ENCODE measurements at places on chromosomes 6 and 20.

DNA sequence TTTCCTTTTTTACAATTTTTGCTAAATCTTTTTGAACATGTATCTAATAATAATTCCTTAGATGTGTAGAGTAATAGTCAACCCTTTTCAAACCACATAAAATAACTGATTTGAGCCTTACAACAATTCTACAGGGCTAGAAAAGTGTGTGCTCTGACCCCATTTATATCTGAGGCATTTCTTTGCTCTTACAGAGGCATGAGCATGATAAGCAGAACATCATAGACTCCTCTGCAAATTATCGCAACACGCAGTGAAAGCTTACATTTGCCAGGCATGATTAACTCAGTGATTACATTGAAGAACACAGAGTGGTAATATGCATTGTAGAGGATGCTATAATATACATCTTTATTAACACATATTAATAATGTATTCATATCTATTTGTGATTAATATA is 120.4 kb downstream of the SIM1 start:
- no peak for DNase-seq

GRCh38 chr6:170444056-170444591 is 109.0 kb downstream of the PSMB1 start:
- DNase-seq = no peak

DNA sequence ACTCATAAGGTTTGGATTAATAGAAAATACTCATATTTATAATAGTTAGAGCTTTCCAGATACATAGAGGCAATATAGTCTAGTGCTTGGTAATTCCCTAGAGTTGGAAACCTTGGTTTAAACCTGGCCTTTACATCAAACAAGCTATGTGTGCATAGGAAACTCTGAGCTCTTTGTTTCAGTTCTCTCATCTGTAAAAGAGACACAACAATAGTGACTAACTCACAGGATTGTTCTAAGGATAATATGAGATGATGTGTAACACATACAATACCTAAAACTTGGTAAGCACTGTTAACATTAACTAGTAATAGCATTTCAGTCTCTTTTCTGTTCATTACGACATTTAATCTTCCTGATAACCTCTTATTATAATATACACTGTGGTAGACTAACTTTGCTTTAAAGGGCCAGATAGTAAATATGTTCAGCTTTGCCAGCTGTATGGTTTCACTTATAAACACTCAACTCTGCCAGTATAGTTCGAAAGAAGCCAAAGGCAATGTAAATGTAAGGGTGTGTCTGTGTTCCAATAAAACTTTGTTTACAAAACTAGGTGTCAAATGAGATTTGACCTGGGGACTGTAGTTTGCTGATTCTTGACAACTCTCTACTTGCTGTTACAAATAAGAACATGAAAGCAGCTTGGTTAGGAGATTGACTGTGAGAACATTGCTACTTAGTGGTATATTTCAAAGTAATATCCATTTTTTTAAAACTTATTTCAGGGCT is 370.6 kb upstream of the FLRT3 start:
- no peak for DNase-seq

DNA sequence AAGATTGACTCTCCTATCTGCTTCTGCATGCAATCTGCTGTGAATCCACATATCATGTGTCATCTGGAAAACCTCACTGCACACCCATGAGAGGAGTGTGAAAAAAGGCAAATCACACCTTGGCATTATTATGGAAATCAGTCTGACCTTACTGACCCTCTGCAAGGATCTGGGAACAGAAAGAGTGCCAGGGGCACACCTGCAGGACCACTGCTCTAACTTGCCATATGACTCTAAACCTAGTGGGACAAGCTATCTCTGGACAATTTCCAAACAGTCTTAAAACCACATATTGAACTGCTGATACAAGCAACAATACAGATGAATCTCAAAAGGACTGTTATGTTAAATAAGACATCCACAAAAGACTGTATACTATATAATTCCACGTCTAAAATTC is 50.3 kb downstream of the ABHD12 start:
- no peak for DNase-seq

DNA sequence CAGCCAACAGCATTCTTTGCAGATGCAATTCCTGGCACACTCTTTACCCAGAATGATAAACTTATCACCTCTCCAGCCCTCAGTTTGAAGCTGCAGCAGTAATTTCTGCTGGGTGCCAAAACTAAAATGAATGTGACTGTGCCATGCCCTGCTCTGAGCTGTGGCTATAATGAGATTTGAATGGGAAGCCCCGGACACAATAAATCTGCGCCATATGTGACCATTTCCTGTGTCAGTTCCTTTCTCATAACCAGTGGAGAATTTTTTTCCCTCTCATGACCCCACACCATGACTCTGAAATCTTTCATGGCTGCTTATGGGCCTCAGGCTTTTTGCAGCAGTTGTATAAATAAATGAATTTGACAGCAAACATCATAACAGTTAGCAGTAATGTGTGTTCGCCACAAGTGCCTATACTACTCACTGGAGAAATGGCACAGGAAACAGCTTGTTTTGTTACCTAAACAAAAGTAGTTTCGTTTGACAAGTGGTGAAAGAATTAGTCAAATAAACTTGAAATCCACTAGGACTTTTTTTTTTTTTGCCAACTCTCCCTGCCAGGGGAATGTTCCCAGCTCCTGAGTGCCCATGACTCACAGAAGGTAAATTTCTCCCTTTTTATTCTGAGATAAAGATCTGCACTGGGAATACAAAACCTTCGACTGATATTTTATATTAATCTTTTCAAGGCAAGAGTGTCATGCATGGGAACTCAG is 408.4 kb downstream of the PKHD1 start:
- no peak for DNase-seq

DNA sequence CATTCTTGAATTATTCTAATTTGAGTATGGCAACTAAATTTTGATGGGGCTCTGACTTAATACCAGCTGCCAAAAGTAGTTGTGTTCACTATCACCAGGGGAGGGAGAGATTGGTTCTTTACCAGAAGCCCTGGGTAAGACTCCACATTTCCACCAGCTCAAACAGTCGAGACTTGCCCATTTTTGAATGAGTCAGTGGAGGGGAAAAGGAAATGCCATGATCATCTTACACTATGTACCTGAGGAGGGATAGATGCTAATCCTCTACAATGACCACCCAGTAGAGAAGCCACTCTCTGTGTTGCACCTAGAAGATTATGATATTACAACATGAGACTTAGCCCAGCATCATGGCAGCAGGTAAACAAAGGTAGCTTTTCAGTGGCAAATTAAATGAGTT is 77.0 kb upstream of the SGK1 start:
- no peak for DNase-seq

- DNase-seq = no peak
Observed at GRCh38 chr6:80319196-80319595, 212.7 kb downstream of the BCKDHB start.

DNA sequence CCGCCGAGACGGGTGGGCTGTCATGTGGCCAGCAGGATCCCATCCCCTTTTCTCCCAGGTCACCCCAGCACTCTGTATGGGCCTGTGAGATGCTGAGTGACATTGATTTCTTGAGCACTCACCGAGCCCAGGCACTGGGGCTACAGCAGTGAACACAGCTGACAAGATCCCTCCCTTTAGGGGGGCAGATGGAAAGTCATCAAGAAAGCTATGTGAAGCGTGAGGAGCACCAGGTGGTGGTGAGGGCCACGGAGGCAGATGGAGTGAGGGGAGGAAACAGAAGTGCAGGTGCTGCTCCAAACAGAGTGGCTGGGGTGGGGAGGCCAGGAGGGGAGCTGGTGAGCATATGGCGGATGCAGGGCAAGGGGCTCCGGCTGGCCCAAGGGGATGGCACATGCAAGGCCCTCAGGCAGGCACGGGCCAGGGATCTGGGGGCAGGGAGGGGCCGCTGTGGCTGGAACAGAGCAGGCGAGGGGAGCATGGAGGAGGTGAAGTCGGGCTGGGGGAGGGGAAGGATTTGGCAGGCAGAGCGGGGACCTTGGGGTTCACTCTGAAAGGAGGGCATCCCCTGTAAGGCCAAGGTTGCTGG is 184.0 kb downstream of the BMP7 start:
- no peak for DNase-seq

DNA sequence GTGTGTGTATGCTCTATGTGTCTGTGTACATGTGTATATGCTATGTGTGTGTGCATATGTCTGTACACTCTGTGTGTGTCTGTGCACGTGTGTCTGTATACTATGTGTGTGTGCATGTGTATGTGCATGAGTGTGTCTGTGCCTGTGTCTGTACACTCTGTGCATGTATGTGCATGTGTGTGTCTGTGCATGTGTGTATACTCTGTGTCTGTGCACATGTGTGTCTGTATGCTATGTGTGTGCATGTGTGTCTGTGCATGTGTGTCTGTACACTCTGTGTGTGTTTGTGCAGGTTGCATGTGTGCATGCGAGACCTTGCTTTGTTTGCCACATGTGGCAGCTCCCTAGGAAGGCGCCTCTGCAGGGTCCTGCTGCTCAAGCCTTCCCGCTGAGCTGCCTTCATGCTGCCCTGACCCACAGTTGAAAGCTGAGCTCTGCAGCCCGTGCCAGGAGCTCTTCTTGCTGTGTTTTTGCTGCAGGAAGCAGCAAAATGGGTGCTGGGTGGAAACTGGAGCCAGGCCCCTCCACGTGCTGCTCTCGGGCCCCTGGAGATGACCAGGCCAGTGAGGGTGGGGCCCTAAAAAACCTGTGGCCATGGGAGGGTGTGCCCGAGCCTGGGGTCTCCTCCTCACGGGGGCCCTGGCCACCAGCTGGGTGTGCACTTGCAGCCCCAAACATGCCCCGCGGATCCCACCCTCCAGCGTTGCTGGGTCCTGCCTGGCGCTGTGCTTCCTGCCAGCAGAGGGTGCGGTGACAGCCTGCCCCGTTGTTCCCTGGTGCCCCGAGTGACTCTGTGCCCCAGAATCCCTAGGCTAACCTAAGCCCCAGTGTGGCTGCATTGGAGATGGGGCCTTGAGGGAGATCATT is 109.1 kb downstream of the DACT2 start:
- DNase-seq = no peak

DNA sequence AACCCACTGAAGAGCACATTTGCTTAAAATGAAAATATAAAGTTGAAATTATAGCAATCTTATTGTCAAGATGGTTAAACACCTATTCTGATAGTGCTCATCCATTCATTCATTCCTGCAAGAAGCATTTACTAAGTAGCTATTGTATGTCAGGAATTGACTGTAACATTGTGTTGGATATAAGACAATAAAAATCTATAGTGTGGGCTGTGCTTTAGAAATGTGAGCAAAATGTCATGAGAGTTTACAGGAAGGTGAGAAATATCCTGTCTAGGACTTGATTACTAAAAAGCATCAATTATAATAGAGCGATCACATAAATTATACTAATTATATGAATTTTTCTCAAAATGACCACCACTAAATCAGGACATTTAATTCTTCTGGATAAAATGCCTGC is 123.0 kb downstream of the HAO1 start:
- no peak for DNase-seq

DNA sequence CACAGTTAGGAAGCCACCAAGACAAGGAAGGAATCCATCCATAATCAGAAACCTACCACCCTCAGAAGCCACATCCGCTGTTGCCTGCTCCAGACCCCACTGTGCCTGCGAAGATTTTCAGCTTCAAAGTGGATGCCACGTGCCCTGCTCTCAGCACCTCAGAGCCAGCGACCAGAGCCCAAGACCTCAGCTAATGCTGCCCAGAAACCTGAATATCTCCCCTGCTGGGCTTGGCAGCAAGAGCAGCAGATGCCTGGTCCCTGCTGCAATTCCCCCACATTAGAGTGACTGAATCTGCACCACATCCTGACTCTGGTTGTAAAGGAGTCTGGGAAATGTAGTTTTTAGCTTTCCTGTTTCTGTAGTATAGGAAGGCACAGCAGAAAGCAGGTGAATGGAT is 10.7 kb upstream of the ULBP3 start:
- no peak for DNase-seq

- no peak for DNase-seq
Observed at GRCh38 chr20:32485770-32486478, 99.2 kb downstream of the NOL4L start.

DNA sequence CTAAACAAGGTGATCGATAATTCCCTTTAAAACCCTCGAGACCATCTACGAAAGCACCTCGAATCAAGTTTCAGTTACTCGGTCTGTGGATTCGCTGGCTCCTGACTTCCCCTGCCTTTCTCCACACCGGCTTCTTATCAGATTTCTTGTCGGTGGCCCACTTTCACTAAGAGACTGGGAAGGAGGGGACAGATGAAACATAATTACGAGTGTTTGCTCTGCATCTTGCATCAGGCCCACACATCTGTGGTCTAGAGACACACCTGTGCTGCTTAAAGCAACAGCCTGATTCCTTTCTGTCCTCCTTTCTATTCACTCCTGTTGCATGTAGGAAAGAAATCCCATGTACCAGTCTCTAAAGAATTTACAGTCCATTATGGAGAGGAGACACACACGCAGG is 37.7 kb downstream of the INSM1 start:
- DNase-seq = no peak

DNA sequence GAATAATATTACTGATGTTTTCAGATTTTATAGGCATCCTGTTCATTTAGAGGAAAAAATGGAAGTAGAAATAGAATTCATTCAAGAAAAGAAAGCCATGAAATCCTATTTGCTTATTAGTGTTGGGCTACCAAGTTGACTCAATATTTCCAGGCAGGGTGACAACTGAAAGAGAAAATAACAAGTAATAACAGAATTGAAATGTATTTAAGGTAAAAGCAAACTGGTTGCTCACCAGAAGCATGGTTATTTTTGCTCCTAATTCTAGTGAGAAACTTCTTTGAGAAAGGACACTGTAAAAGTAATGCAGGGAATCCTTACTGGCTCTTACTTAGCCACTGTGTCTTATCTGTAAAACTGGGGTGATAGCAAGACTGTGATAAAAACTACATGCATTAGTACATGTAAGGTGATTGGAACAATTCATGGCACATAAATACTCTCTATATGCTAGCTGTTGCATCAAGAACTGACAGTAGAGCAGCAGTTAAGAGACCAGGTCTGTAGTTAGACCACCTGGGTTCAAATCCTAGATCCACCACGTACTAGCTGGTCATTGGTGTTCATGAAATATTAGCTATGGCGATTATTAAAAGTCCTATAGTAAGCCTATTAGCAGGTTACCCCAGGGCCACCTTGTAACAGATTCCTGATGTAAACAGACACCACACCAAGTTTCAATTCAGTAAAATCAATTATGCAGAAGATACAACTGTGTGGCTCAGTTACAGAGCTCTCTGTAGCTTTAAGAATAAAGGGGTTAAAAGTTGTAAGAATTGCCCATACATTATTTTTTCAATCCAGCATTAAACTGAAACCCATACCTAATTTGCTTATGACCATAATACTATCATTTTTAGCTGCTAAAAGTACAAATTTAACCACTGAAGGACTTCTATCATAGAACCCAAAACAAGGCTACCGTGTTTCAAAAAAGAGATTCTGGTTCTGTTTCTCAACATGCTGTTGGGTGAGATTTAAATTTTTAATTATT is 159.2 kb upstream of the COL21A1 start:
- DNase-seq = no peak

All from HTR-8/SVneo (cell line).